Chondrocyte (in vitro differentiated cells): ENCODE measurements at places on chromosomes 1 and 21. TPM values are rescaled to one million over a fixed set of nuclear protein-coding genes. Genes with fewer than 3 reads are reported as not detected.

UBQLN4 gene
- total RNA-seq = 29.3 to 32.9 TPM (median 30.2 TPM) in 3 replicates

DNA sequence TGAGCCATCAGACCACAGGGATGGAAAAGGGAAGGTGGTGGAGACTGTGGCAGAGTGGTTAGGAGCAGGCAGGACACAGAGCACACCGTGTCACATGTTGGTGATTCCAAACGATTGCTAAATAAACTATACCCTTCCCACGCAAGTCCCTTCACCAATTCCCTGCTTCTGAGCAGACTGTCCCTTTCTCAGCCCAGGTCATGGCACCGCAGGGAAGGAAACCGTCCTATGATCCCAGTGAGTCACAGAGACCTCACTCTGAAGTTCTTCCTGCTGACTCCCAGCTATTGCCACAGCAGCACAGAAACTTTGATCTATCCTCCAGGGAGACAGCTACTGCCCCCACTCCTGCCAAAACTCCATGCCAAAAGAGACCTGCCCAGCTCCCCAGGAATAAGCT is 19.2 kb downstream of the RIMS3 start:
- no peak overlapping the region for H3K27ac ChIP-seq
- no peak for DNase-seq
- H3K36me3 ChIP-seq = peaks cover 3% of the 10 kb centered on the region
- H3K4me3 ChIP-seq = no peak overlapping the region

DNA sequence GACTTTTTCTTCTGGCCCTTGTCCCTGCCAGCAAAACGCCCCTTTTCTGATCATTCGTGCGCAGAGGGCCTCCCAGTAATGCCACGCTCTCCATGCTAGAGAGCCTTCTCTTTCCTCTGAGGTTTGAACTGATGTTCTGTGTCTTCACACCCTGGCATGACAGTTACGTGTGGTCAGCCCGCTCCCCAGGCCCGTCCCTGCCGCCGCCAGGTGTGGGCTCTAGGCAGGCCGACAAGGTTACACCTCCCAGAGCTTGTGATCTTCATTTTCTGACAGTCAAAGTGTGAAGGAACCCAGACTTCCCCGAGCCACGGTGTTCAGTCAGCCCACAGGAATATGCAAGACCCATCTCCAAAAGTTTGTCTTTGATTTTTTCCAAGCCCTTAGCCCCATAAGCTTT is 265.6 kb downstream of the TM2D1 start:
- H3K27ac ChIP-seq = no peak overlapping the region
- H3K4me3 ChIP-seq = no peak overlapping the region
- H3K27me3 ChIP-seq = no peaks in the 10 kb centered on the region
- H3K4me1 ChIP-seq = peaks cover 12% of the 10 kb centered on the region
- H3K36me3 ChIP-seq = peaks cover 10% of the 10 kb centered on the region

- H3K36me3 ChIP-seq = no peaks in the 10 kb centered on the region
- H3K4me3 ChIP-seq = no peak overlapping the region
- no peak for DNase-seq
- H3K27ac ChIP-seq = no peak overlapping the region
- peaks cover 11% of the 10 kb centered on the region for H3K27me3 ChIP-seq
Observed at GRCh38 chr1:99069146-99069545, 64.5 kb upstream of the PLPPR5 start.

- H3K36me3 ChIP-seq = no peaks in the 10 kb centered on the region
- DNase-seq = no peak
- H3K27me3 ChIP-seq = peaks cover 2% of the 10 kb centered on the region
- H3K4me3 ChIP-seq = no peak overlapping the region
Observed at GRCh38 chr1:247531937-247532336, 4.3 kb downstream of the OR2C3 start.

BNIPL gene
- 0.36 to 0.63 TPM (median 0.62 TPM) in 3 replicates for total RNA-seq

F13B gene
- total RNA-seq = not detected in 3 replicates

GRCh38 chr1:14952626-14953314 is 200.8 kb upstream of the TMEM51 start:
- DNase-seq = no peak
- H3K36me3 ChIP-seq = peaks cover 3% of the 10 kb centered on the region
- H3K27me3 ChIP-seq = no peaks in the 10 kb centered on the region
- peaks cover 45% of the 10 kb centered on the region for H3K4me1 ChIP-seq

PDXK gene
- 213 to 234 TPM (median 216 TPM) in 3 replicates for total RNA-seq

DNA sequence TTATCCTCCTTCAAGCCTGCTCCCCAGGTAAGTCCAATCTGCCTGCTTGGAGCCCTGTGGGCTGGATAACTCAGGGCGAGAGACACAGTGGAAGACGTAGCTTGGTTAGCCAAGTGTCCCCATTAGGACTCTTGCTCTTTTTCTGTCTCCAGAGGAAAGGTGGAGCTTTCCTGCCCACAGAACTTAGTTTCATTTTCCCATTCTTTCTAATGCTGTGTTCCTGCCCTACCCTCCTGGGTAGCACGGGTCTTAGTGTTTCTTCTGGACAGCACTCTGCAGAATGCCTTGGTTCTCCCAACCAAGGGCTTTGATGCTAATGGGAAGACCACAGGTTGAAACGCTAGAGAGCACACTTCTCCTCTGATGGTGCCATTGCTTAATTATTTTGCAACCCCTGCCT is 92.5 kb upstream of the LRRC8D start:
- no peaks in the 10 kb centered on the region for H3K27me3 ChIP-seq
- H3K4me1 ChIP-seq = peaks cover 22% of the 10 kb centered on the region
- no peak for DNase-seq
- no peaks in the 10 kb centered on the region for H3K36me3 ChIP-seq

DNA sequence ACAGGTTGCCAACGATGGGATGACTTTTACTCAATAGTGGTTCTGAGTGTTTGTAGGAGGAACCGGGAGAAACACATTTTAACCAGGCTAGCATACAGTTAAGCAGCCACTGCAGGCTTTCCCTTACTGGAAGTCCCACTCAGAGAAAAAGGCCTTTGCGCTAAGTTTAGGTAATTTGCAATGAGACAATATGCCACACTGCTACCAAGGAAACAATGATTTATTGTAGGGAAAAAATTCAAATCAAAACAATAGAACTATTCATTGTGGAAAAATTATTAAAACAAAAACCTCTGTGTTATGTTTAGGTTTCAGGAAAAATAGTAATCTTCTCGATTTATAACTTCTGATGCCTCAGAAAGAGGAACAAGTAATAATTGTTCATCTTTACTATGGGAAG is 51.4 kb upstream of the CR2 start:
- no peaks in the 10 kb centered on the region for H3K4me1 ChIP-seq
- no peak overlapping the region for H3K27ac ChIP-seq
- H3K4me3 ChIP-seq = no peak overlapping the region

GRCh38 chr1:203636291-203636690 is 9.7 kb downstream of the ATP2B4 start:
- H3K27ac ChIP-seq = no peak overlapping the region
- H3K27me3 ChIP-seq = no peaks in the 10 kb centered on the region

DNA sequence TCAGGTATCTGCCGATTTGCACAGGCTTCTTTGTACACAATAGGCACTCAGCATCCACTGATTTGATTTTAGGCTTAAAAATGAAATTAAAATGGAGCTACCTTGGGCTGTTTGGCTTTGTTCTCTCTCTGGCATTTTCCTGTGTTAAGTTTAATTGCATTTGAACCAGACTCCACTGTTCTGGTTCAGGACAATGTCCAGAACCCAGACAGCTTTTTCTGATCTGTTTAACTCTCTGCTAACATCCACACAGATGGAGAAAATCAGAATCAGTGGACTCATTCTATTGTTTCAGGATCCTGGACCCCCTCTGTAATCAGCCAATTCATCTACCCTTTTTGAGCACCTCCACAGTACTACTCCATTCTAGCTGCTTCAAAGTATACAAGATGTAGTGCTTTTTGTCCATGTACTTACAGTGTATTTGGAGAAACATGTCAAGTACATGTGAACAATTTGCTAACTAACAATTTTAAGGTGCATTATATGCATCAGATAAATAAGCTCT is 248.1 kb downstream of the PTBP2 start:
- H3K4me3 ChIP-seq = no peak overlapping the region
- H3K36me3 ChIP-seq = no peaks in the 10 kb centered on the region
- no peak overlapping the region for H3K27ac ChIP-seq
- H3K4me1 ChIP-seq = peaks cover 48% of the 10 kb centered on the region
- H3K27me3 ChIP-seq = no peaks in the 10 kb centered on the region
- no peak for DNase-seq

IFI44L gene
- 8.3 to 29.7 TPM (median 10.8 TPM) in 3 replicates for total RNA-seq

DNA sequence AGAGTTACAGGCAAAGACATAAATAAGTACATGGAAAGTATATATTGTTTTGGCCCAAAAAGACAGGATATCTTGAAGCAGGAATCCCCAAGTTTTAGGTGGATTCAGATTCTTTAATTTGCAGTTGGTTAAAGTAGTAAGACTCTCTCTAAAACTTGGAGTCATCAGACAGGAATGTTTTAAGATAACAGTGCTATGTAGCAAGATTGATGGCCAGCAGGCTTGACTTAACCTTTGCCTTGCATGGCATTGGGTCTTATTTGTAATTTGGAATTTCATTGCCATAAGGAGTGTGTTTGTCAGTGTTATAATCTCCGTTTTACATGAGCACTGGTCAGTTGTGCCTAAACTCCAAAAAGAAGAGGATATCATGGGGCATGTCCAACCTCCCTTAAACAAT is 727.6 kb upstream of the CHRM3 start:
- peak overlapping the region; percentile 45 for H3K27ac ChIP-seq
- peaks cover 21% of the 10 kb centered on the region for H3K4me1 ChIP-seq
- H3K27me3 ChIP-seq = no peaks in the 10 kb centered on the region
- DNase-seq = no peak
- H3K36me3 ChIP-seq = peaks cover 4% of the 10 kb centered on the region
- H3K4me3 ChIP-seq = no peak overlapping the region

CACNA1S gene
- total RNA-seq = 0.07 to 0.46 TPM (median 0.40 TPM) in 3 replicates

- DNase-seq = no peak
- peaks cover 9% of the 10 kb centered on the region for H3K4me1 ChIP-seq
- H3K36me3 ChIP-seq = peaks cover 23% of the 10 kb centered on the region
- no peak overlapping the region for H3K4me3 ChIP-seq
- no peaks in the 10 kb centered on the region for H3K27me3 ChIP-seq
Observed at GRCh38 chr1:226882631-226883409, 12.4 kb downstream of the PSEN2 start.

DCAF8 gene
- 88.4 to 130 TPM (median 93.7 TPM) in 3 replicates for total RNA-seq

- peak overlapping the region; percentile 94 for H3K27ac ChIP-seq
- H3K4me3 ChIP-seq = no peak overlapping the region
- peaks cover 6% of the 10 kb centered on the region for H3K36me3 ChIP-seq
- no peak for DNase-seq
- peaks cover 72% of the 10 kb centered on the region for H3K4me1 ChIP-seq
Observed at GRCh38 chr1:51642739-51643142, 25.8 kb downstream of the OSBPL9 start.

DNA sequence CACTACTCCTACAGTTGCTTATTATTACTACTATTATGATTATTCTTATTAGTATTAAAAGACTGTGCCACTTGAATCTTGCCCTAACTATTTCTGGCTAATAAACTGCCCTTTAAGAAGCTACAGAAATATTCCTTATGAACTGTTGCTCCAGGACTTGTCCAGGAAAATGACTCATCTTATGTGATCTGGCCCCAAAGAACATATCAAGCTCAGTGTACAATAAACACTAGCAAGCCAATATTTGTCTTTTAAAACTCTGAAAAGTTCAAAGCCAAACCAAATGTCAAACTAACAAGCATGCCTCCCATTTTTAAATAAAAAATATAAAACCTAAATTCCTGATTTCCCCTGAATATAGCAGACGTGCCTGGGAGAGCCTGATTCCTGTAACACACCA is 88.7 kb upstream of the SIM2 start:
- no peak overlapping the region for H3K27ac ChIP-seq

DNA sequence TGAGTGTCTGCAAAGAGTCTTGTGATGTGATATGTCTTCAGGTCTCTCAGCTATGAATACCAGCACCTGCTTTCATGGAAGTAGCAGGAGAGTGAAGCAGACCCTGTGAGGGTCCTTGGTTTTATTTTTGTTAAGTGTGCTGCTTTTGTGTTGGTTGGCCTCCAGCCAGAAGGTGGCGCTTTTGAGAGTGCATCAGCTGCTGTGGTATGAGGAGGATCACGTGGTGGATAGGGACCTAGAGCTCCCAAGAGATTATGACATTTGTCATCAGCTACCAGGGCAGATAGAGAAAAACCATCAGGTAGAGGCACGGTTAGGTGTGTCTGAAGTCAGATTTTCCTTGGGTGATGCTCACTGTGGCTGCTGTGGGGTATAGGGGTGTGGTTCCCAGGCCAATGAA is 1232.1 kb downstream of the MRPL39 start:
- H3K4me1 ChIP-seq = no peaks in the 10 kb centered on the region
- no peaks in the 10 kb centered on the region for H3K36me3 ChIP-seq
- H3K27ac ChIP-seq = no peak overlapping the region

KCNJ10 gene
- not detected in 3 replicates for total RNA-seq

- no peaks in the 10 kb centered on the region for H3K36me3 ChIP-seq
- no peaks in the 10 kb centered on the region for H3K4me1 ChIP-seq
- DNase-seq = no peak
Observed at GRCh38 chr1:182071924-182072323, 10.4 kb upstream of the ZNF648 start.

MYCBP gene
- 6.1 to 13.7 TPM (median 6.1 TPM) in 3 replicates for total RNA-seq

- peak overlapping the region; percentile 71 for H3K27ac ChIP-seq
- no peaks in the 10 kb centered on the region for H3K36me3 ChIP-seq
- H3K27me3 ChIP-seq = peaks cover 3% of the 10 kb centered on the region
- no peak overlapping the region for H3K4me3 ChIP-seq
- no peak for DNase-seq
Observed at GRCh38 chr21:33199516-33200217, 30.1 kb upstream of the IFNAR2 start.

- H3K36me3 ChIP-seq = no peaks in the 10 kb centered on the region
- H3K4me3 ChIP-seq = no peak overlapping the region
- peaks cover 16% of the 10 kb centered on the region for H3K27me3 ChIP-seq
Observed at GRCh38 chr1:15141935-15142539, 11.5 kb upstream of the TMEM51 start.

TNFRSF9 gene
- total RNA-seq = 0.07 TPM in 1 of 3 replicates, not detected in the others

GRCh38 chr1:100028765-100029164 is 59.0 kb downstream of the SLC35A3 start:
- no peaks in the 10 kb centered on the region for H3K4me1 ChIP-seq
- H3K36me3 ChIP-seq = peaks cover 2% of the 10 kb centered on the region
- DNase-seq = no peak

UBASH3A gene
- not detected in 3 replicates for total RNA-seq

TNFRSF8 gene
- not detected in 3 replicates for total RNA-seq

DNA sequence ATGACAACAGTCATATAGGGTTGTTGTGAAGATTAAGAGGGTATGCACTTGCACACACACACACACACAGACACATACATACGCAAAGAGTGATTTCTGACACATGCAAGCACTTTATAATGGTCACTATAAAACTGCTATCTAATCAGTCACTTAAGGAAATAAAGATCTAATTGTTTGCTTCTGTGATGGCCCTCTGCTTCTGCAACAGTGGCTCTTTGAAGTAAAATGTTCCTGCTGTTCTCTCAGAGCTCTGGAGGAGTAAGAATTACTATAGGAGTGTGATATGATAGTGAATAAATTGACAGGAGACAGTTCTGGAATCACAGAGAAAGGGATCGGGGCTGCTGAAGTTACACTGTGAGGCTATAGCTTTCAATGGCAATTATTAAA is 494.5 kb upstream of the B3GALT2 start:
- no peak for DNase-seq
- peaks cover 15% of the 10 kb centered on the region for H3K4me1 ChIP-seq
- no peak overlapping the region for H3K27ac ChIP-seq
- H3K4me3 ChIP-seq = no peak overlapping the region
- no peaks in the 10 kb centered on the region for H3K36me3 ChIP-seq
